GM04503 (cell line): ENCODE measurements at places on chromosomes 4 and X.

GRCh38 chrX:12802741-12803140, 11.5 kb downstream of the PRPS2 start:
- no peak for DNase-seq

GRCh38 chrX:133923113-133923512, 62.3 kb downstream of the GPC3 start:
- DNase-seq: no peak

DNA sequence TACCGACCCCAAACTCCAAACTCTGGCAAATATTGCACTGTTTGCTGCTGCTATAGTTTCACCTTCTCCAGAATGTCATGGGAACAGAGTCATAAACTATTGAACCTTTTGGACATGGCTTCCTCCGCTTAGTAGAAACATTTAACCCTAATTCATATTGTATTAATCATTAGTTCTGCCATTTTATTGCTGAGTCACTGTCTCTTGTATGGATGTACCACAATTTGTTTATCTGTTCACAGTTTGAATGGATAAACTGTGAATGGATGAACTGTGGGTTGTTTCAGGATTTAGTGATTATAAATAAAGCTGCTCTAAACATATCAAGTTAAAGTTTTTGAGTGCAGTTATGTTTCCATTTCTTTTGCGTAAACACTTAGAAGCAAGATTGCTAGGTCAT, 10.1 kb downstream of the ANXA10 start:
- no peak for DNase-seq

DNA sequence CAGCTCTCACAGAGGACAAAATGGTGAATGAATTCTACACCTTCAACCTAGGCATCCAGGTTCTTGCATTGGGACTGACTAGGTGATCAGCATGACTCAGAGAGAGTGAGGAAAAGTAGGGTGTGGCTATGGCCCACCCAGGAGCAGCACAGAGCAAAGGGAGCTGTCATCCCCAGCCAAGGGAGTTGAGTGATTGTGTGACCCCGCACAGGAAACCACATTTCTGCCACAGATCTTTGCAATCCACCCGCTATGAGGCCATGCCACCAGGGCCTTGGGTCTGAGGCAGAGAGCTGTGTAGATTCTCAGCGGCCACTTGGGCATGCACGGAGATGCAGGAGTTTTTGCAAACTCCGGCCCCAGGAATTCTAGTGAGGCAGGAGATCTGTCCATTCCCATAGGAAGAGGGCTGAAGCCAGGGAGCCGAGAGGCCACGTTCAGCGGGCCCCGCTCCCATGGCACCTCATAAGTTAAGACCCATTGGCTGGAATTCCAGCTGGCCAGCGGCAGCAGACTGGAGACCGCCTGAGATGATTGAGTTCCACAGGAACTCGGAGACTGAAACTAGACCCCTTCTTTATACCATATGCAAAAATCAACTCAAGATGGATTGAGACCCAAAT, 75.9 kb downstream of the NAA11 start:
- DNase-seq: no peak
